ENCODE measurements at places on chromosomes 16 and 17. TPM values are rescaled to one million over a fixed set of nuclear protein-coding genes. Genes with fewer than 3 reads are reported as not detected.

DNA sequence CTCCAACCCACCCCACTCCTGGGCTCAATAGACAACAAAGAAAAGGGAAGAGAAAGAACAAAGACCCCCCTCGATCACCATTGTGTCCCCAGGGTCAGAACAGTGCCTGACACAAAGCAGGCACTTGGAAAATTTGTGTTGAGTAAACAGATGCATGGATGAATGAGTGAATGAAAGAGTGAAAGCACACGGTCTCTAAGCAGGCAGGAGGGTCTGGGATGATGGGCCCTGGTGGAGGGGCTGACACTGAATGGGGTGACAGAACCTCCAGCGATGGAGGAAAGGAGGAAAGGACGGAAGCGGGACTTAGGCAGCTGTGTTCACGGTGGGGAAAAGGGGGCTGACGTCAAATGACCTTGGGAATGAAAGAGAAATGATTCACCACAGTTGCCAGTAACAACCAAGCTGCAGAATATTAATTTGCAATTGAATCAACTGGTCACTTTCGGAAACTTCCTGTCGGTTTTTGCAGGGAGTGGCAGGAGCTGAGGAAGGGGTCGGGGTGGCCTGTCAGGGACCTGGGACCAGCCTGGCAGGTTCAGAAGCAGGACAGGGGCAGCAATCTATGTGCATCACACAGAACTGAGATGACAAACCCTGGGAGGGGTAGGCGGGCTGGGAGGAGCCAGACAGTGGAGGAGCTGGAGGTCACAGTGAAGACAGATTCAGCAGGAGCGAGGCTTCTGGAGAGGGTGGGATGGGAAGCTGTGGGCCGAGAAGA is 6.7 kb upstream of the GAST start:
- no peak for DNase-seq

DNA sequence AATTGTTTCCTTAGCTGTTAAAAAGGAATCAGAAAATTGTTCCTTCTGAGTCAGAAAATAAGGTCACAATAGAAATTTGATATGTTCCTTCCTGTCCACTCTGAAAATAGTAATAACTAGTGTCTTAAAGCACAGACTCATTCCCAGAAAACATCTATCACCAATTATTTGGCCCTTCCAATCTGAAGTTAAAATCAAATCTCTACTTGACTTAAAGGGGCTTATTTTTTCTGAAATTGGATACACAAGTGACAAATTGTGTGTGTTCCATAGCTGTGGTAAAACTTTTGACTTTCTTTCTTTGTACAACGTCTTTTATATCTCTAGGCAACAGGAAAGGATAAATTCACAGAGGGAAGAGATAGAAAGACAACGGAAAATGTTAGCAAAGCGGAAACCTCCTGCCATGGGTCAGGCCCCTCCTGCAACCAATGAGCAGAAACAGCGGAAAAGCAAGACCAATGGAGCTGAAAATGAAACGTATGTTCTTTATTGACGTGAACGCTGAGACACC is 54.5 kb upstream of the MRC2 start:
- no peak for DNase-seq

DNA sequence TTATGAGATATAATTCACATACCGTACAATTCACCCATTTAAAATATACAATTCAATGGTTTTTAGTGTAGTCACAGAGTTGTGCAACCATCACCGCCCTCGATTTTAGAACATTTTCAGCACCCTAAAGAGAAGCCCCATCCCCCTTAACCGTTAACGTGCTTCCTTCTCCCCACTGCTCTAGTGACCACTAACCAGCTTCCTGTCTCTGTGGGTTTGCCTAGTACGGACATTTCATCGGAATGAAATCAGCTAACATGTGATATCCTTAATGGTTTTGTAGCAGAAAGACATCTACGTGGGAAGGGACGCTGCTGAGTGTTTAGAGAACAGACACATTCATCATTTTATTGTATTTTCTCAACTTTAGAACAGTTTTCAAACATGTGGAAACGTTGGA is 80.8 kb upstream of the HSBP1 start:
- DNase-seq, result no peak

DNA sequence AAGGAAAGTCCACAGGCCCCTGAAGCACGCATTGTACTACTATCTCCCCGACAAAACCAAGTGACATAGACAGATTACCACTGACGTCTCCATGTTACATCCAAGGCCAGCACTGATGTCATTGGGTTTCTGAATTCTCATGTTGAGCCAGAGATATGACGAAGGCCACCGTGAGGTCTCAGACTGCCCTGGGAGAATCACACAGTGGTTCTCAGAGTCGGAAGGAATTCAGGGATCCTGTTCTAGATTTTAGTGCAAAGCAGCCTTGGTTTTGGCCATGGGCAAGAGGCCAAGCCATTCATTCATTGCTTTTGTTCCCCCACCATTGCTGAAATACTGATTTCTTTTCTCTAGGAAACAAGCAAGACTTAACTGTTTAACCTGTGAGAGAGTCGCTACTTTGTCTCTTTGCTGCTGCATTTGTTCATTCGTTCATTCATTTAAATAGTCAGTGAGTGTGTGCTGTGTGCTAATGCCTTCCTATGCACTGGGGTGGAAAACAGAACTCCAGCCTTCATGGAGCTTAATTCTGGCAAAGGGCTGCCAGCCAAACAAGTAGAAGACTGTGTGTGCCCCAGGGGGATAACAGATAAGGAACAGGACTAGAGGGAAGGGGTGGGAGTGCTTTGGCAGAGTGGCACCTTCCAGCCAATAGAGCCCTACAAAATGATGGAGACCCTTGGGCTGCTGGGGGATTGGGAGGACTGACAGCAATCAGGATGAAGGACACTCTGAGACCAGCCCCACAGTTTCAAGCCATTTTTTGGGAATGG is 222.3 kb downstream of the MSI2 start:
- DNase-seq, result no peak

DNA sequence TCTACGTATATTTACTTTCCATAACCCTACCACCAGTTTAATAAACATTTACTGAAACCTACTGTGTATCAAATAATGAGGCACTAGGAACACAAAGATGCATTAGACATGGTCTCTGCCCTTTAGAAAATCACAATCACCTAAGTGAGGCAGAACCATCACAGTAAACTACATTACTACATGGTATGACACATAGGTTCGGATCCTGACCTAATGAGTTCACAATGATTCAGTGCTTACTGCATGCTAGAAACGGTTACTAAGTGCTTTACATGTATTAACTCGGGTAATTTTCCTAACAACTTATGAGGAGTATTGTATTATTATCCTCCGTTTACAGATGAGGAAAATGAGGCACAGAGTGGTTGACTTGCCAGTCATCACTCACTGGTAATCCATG is 5.2 kb upstream of the SYNRG start:
- DNase-seq, result no peak

DNA sequence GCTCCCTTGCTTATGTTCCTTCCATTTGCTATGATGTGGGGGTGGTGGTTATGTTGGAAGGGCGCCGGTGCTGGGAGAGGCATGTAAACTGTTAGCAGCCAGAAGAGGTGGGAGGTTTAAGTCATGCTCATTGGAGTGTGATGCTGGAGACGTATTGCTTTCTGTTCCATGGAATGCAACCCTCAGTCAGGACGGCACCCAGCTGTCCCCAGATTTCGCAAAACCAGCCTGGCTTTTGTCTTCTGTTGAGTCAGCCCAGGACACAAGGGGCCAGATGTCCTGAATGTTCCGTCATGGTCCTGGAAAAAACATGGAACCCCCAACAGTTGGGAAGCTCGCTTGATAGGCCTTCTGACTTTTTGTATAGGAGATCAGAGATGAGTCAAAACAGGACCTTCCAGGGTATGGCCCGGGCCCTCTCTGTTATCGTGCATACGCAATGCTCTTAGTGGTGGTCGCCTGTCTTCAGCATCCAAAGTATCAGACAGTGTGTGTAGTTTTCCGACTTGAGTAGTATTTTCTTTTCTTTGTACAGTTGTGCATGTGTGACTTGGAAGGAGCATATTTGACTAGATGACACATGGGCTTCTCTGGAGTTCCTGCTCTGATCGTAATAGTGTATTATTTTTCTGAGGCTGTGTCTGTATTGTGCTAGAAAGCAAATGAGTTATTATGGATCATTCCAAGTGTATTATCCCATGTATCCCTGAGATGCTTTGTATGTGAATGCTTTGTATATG is 201.9 kb downstream of the SNX29 start:
- DNase-seq, result no peak

- DNase-seq, result no peak
These were observed 221.1 kb downstream of the MRTFB start for GRCh38 chr16:14292051-14292825.

GRCh38 chr17:50834429-50835300 is 721 bp upstream of the WFIKKN2 start:
- no peak for DNase-seq

- DNase-seq, result no peak
These were observed 16.7 kb downstream of the SBK1 start for GRCh38 chr16:28308794-28309584.

GRCh38 chr17:16463358-16464302 is 28.4 kb downstream of the LRRC75A start:
- no peak for DNase-seq

- DNase-seq, result no peak
These were observed 2.1 kb upstream of the RNPS1 start for GRCh38 chr16:2270070-2270462.

GRCh38 chr17:740240-741017 is 8.0 kb downstream of the TLCD3A start:
- DNase-seq, result no peak

GRCh38 chr16:71258372-71258771 is 27.9 kb upstream of the HYDIN start:
- no peak for DNase-seq

- DNase-seq, result no peak
These were observed 16.8 kb upstream of the FASN start for GRCh38 chr17:82114872-82115271.

- DNase-seq, result peak; percentile 35
These were observed 2.2 kb downstream of the GALNS start for GRCh38 chr16:88854306-88855111.

GRCh38 chr16:12679660-12680272 is 123.9 kb downstream of the CPPED1 start:
- no peak for DNase-seq

GRCh38 chr17:42697108-42697811 is 14.9 kb downstream of the CNTNAP1 start:
- no peak for DNase-seq

DNA sequence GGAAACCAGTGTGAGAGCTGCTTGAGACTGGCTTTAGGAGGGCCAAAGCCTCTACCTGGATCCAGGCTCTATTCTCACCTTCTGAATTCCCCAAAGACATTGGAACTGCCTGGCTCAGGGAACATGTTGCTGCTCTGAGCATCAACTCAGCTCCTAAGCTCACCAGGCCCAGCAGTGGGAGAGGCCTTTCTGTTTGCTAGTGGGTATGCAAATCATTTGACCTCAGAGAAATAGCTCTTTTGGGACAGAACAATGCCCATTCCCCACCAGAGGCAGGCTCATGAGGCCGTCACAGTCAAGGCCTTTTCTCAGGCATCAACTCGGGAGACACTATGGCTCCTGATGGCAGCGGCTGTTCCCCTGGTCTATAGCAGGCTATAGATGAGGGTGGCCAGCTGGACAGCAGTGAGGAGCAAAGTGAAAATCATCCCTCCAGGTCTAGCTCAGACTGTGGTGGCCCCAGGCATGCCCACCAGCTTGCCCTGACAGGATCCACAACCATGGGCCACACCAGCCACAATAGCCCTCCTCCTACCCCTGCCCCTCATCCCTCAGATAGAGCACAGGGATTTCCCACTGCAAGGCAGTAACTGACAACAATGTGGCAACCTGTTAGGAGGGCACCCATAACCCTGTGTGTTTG is 30.4 kb upstream of the GFOD2 start:
- DNase-seq, result no peak

GRCh38 chr17:181245-182049 is at the start of gene DOC2B:
DOC2B (minus strand) TSS chr17:181650; CDS start chr17:181479, 171 bp downstream.
- no peak for DNase-seq

DNA sequence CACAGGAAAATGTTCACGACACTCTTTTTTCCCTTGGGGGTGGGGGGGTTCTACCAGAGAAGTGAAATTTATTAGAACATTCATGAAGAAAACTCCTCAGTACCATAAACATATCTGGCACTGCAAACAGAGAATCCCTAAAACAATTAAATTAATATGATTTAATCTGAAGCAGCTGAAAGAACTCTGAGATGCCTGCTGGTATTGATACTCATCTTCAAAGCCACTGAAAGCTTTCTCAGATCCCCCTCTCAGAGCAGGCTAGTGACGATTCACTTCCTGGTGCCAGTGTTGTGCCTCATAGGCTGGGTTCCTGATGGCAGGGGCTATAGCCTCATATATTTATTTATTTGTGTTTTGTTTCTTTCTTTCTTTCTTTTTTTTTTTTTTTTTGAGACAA is 52.7 kb downstream of the MYH10 start:
- no peak for DNase-seq

- DNase-seq, result no peak
These were observed 120.2 kb downstream of the C16orf78 start for GRCh38 chr16:49493836-49494235.

DNA sequence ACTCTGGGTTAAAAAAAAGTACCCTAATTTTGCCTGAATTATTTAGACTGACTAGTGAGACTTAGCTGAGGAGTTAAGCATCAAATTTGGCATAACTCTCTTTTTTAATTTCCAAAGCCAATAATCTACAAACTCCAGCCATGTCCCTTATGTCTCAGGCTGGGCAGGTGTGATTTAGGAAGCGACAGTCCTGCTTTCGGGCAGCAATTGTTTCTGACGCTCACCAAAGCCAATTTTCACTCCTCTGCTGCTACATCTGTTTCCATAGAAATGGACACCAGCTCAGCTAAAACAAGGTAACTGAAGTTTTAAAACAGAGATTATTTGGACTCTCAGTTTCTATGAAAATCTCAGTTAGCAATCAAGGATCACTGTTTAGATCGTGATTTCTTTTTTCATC is 338.7 kb downstream of the ABCC12 start:
- no peak for DNase-seq

DNA sequence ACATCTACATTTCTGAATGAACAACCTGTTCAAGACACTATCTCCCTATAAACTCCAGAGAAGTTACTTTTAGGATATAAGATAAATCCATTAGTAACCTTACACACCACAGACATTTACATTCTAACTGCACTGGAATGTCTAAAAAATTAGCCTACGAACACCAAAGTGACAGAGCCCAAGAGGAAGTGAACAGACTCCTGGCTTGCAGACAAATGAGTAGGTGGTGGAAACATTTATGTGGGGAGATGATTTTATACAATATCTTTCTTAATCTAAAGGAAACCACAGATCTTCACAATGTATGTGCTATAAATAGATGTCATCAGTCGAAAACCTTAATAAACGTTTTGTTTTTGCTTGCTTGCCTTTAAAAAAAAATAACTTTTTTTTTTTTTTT is 18.8 kb downstream of the ZNF652 start:
- no peak for DNase-seq

GRCh38 chr17:59165933-59166342 is 10.4 kb downstream of the PRR11 start:
- peak; percentile 18 for DNase-seq

Gene FBXW10
- not detected for total RNA-seq

Gene ACSM5
- total RNA-seq, result not detected

Gene TEKT1
- not detected for total RNA-seq

Gene MSLN
- 0.22 TPM for total RNA-seq

Gene CCL16
- not detected for total RNA-seq

Gene LRRC36
- not detected for total RNA-seq

Gene PAFAH1B1
- 66.4 TPM for total RNA-seq

Gene KRTAP4-3
- not detected for total RNA-seq

Gene SLC16A6
- 0.16 TPM for total RNA-seq

Gene SLFN13
- total RNA-seq, result 0.49 TPM

Gene WFIKKN2
- not detected for total RNA-seq

Gene LUC7L3
- 120 TPM for total RNA-seq

Gene EVI2B
- total RNA-seq, result 1.7 TPM

Gene RCVRN
- not detected for total RNA-seq

Gene ATF7IP2
- total RNA-seq, result 131 TPM

All from K562 (cell line).